ENCODE measurements at places on chromosomes 2 and 18.
A peak's percentile ranks its signal among the peaks of the same experiment; 100 is the strongest.

DNA sequence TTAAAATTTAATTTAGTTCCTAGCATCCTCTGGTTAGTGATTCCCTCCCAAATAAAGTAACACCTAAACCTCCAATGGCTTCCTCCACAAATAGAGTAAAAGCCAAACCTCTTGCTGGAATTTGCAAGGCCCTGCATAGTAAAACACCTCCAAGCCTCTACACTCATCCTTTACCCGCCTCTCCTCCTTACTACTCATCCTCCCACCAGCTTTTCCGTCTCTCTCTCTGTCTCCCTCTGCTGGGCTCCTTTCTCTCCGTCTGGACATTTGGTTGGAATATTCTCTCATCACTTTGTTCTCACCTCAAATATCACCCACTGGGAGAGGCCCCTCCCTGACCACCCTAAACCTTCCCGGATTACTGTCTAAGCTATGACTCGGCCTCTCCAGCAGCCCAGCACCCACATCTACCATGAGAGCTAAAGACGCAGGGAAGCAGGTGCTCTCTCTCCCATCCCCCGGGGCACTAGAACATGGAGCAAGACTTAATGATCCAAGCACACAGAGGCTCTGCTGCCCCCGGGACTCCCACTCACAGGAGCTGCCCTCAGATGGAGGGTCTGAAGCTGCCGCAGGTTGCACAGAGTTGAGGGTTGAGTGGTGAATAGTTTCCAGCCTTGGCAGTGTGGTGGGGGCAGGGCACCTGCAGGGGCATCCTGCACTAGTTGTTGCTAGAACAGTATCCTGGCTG is 167.2 kb downstream of the FBXO15 start:
- peak; percentile 7 for DNase-seq

DNA sequence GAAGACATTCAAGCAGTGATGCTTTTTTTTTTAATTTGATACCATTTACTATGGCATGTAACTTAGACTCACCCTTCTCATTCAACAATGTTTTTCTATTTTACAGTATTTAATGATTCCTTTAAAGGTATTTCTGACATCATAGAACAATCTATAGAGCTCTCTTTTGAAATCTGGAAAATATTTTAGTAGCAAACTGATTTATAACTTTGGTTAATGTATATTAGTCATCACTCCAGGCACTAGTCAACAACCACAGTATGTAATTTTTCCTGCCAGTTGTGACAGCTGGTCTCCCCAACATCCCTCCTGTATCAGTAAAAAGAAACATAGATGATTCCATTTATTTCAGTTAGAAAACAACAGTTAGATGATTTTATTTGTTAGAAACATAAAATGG is 122.9 kb downstream of the LCLAT1 start:
- DNase-seq, result peak; percentile 11

- no peak for DNase-seq
These were observed 105.0 kb downstream of the NEDD4L start for GRCh38 chr18:58148954-58149471.

GRCh38 chr2:210540471-210540870 is 15.9 kb upstream of the CPS1 start:
- DNase-seq, result no peak
